ENCODE measurements at places on chromosomes 1 and 21. TPM values are rescaled to one million over a fixed set of nuclear protein-coding genes. Genes with fewer than 3 reads are reported as not detected.

SPATA1 gene
- 3.9 TPM for total RNA-seq

GRCh38 chr1:174008979-174009378, 13.2 kb downstream of the RC3H1 start:
- no peak for DNase-seq

DNA sequence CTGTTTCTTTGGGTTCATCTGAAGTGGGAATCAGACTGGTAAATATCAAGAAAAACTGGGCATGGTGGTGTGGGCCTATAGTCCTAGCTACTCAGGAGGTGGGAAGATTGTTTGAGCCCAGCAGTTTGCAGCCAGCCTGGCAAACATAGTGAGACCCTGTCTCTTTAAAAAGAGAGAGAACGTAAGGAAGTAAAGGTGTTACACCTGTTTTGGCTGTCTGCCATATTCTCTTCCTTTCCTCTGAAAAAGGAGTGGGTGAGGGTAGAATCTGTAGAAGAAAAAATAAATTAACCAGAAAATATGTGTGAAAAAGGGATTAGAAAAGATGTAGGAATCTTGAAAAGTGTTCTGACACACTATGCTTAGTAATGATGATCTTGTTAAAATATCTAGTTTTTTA, 20.0 kb downstream of the AHCYL1 start:
- no peak for DNase-seq

DNA sequence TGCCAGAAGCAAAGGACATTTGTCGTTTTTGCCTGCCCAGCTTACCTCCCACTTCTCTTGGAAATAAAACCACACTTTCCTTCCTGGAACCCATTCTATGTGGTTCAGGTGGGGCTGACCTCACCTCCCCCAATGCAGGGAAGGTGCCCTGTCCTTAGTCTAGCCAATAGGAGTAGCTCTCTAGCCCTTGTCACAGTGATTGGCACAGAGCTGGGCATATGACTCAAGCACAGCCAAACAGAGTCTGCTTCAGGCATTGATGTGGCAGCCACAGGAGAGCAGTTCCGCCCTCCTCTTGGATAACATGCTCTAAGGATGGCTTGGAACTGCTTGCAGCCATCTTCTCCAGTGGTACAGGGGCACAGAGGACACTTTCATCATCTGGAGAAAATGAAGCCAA, 134.0 kb downstream of the LRIG2 start:
- no peak for DNase-seq

ADCY10 gene
- total RNA-seq, result not detected

GRCh38 chr1:224873434-224874369, 55.8 kb upstream of the DNAH14 start:
- peak; percentile 36 for DNase-seq

DNA sequence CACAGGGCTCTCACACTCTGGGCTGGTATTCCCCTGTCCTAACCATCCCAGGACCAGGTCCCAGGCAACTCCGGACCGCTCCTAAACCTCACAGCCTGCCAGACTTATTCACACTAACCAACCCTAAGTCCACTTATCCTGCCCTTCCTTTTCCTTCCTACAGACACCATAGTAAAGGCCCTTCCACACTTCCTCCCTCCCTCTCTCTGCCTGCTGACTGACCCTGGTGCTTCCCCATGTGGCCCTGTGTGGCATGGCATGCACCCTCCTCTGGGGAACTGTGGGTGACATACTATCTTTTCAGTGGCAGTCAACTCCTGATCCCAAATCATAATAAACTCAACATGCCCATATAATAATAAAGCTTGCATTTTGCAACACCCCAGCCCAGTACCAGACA, 155.1 kb upstream of the DNAH14 start:
- DNase-seq, result no peak

EXO5 gene
- 5.0 TPM for total RNA-seq

BLACAT1 gene
- 0.74 TPM for total RNA-seq

CFAP45 gene
- total RNA-seq, result 29.5 TPM

GRCh38 chr1:20448671-20449071, 37.3 kb downstream of the CAMK2N1 start:
- DNase-seq, result no peak

HSD3B1 gene
- total RNA-seq, result not detected

GRCh38 chr1:213067352-213067751, 16.3 kb downstream of the RPS6KC1 start:
- DNase-seq, result no peak

- DNase-seq, result peak; percentile 73
Observed at GRCh38 chr1:77757603-77758002, 2.0 kb downstream of the USP33 start.

MYOG gene
- not detected for total RNA-seq

IQCC gene
- total RNA-seq, result 3.8 TPM

GRCh38 chr21:44434936-44435635, 20.2 kb upstream of the LRRC3 start:
- DNase-seq, result no peak

DNA sequence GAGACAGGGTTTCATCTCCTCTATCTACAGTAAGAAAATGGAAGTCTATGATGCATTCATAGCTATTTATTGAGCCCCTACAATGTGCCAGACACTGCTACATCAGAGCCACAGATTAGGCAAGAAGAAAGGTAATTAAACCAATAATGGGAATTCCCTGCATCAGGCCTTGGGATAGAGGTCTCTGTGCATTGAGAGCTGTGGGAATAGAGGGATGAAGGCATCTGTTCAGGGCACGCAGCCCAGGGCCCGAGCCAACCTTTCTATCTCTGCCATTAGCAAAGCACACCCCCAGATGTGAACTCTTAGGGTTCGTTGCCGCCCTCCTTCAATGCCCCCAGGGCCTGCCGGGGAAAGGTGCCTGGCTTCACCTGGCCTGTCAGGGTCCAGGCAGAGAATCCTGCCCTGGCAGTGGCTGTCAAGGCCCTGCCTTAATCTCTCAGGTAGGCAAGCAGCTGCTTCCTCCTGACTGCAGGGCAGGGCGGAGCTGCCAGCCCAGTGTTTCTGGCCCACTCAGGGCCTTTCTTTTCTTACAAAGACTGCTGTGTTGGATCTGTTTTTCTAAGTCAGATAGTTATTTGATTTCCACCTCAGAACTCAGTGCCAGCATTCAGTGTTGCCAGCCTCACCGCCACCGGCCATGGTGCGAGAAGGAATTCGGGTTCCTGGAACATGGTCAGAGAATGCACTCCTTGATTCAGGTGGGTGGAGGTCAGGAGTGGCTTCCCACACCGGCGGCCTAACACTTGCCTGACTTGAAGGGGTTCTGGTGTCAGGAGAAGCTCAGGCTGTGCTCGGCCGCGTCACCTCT, 76.1 kb downstream of the PGM1 start:
- DNase-seq, result peak; percentile 39

AADACL4 gene
- not detected for total RNA-seq

DNA sequence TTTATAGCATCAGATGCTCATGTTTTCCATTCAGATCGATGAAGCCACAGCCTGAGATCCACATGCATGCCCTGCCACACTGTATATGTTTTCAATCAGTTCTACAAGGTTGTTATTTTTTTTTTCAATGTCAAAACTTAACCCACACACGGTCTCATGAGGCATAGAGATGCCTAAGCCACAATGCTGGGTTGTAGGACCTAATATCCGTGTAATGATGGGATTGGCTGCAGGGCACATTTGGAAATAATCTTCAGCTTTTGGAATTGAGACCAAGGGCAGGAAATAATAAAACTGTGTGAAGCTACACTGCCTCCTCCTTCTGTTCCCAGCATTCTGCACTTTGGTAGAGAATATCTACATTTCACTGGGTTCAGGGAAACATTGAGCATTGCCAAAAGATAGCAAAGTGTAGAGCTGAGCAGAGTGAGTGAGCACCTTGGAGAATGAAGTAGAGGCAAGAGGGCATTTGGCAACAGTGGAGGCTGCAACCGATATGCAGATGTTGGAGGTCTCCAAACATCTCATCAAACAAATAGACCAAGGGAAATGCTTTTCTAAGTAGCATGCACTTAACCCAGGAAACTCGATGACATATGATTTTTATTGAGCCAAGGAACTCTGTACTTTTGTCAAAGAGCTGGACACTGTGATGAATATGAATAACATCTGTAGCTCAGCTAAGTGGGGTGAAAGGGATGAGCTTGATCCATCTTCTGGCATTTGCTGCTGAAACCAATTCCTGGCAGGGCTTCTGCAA, 176.7 kb downstream of the LYPLAL1 start:
- peak; percentile 67 for DNase-seq

DNA sequence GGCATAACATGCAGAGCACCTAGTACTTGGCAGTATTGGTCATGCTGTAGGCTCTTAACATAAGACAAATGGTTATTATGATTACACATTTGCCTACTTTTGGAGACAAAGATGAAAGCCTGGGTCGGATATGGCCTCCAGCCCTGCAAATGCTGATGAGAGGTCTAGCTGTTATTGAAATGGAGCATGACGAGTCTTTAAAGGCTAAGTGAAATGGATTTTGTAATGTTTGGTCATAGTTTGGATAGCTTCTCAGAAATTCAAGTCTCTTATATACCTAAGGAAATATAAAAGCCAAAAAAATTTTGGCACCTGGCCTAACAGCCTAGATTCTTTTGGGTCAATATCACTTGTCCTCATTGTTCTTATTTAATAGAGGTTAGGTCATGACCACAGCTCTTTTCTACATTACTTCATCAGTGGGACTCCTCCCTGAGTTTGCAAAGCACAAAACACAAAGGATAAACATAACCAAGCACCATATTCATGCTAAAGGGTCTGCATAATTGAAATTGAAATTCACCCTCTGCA, 69.2 kb upstream of the WLS start:
- DNase-seq, result no peak

DNA sequence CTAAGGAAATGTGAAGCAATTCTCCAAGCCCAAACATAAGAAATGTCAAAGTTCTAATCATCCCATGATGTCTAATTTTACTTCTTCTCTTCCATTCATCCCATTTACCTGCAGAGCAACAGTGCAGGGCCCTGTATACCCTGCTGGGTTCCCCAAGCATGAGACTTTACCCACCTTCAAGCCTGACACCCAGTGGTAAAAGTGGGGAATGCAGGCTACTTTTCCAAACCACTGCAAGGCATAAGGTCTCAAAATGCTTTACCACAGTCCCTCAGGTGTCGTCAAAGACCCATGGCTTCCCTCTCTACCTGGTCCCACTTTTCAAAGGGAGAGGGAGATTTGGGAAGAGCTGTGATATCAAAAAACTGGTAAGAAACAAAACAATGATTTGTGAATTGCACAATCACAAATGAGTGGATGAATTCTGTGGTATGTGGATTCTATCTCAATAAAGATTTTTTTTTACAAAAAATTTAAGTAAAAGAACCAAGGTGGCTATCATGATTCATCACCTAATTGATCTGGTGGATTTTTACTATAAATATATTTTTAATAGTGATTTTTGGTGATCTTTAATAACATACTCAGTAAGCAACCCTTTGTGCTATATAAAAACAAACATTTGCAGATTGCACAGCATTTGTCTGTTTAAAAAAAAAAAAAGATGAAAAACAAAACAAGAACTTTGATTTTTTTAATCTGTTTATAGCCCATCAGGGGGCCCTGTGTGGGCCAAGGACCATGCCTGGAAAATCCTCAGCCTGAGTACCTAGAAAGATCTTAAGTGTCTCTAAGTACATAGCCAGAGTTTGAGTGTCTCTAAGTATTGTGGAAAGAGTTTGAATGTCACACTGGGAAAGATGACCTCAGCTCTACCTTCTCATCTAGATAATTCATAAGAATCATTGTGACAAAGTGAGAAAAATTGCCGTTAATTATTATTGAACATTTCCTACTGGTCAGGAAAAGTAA, 73.1 kb upstream of the GJB5 start:
- DNase-seq, result peak; percentile 45

- no peak for DNase-seq
Observed at GRCh38 chr21:45615145-45615711, 28.3 kb upstream of the PCBP3 start.

EDN2 gene
- 1.3 TPM for total RNA-seq

APCS gene
- not detected for total RNA-seq

DNA sequence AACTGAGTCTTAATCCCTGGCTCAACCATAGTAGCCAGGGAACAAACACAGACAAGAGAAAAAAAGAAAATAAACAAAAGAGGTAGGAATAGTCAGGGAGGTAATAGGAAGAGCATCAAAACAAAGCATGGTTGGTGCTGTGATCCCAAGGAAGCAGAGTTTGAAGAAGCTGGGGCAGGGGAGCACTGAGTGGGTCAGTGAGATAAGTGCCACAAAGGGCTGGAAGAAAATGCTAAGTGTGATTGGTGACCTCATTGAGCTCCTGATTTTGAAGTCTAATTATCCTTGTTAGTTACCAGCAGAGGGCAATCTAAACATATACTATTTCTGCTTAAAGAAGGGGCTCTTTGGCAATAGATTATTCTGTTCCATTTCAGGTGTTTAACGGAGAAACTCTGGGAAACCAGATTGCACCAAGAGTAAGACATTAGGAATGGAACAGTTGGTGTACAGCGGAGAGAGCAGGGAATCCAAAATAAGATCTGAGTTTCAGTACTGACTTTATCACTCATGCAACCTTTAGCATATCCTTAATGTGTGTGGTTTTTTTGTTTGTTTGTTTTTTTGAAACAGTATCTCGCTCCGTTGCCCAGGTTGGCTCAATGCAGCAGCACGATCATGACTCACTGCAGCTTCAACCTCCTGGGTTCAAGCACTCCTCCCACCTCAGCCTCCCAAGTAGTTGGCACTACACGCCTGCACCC, 30.7 kb upstream of the KIAA1614 start:
- peak; percentile 74 for DNase-seq

CD53 gene
- 118 TPM for total RNA-seq

PBX1 gene
- 112 TPM for total RNA-seq

CRNN gene
- not detected for total RNA-seq

SPATA21 gene
- total RNA-seq, result not detected

All from lung (tissue), 17 donors.